Cortex of kidney (tissue), 1 donor: ENCODE measurements at places on chromosomes 16 and 17.

DNA sequence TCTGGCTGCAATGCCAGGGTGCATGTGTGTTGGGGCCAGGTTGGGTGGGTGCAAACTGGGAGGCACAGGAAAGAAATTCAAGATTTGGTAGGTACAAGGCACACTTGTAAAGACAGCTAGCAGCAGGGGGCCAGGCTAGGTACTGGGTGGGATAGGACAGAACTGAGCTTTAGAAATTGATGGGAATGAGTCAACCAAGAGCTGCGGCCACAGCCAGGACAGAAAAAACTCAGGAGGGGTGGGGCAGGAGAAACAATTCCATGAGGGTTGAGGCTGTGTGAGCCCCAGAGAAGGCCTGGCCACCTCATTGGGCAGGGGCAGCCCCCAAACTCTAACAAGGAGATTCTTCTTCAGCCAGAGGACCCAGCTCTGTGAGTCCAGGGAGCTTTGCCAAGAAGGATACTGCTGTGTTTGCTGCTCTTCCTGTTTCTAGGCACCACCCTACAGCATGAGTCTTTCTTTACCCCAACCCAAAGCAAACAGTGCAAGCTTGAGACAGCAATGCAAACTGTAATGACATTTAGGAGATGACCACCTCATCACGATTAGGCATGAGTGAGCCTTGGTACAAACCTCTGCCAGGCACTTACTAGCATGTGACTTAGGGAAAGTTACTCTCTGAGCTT is 21.3 kb upstream of the CCDC182 start:
- DNase-seq: no peak

DNA sequence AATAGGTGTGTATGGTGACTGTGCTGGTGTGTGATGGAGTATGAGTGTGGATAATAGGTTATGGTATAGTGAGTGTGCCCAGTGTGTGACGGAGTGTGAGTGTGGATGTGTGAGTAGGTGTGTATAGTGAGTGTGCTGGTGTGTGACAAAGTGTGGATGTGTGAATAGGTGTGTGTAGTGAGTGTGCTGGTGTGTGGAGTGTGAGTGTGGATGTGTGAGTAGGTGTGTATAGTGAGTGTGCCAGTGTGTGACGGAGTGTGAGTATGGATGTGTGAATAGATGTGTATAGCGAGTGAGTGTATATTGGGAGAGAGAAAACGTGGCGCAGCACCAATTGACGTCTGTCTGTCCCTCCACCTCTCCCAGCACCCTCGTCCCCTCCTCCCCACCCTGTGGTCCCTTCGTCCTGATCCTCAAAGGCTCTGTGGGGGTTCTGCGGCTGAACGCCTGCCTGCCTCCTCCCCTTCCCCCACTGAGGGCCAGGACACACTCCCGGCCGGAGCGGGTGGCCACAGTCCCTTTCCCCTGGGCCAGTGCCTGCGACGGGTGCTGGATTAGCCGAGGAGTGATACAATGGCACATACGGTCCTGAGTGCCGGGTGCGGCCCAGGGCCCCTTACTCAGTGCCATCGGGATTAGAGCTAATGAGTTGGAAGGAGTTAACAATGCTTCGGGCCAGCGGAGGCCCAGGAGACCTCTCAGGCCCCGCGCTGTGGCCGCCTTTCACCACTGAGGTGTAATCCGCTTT is 160.0 kb downstream of the MRM1 start:
- no peak for DNase-seq

DNA sequence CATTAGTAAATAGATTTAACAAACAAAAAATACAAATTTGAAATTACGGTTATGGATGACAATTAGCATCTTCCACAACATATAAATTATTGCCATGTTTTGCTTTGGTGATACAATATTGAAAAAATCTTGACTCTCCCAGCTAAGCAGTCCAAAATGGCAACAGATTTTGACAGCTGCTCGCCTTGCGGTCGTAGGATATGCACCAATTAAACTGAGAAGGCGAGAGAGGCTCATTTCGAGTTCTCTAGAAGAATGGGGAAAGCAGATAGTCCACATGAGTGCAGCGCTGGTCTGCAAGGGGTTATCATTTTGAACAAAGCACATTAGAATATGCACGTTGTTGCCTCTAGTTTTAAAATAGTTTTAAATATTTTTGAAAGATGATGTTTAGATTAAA is 55.3 kb downstream of the AKAP1 start:
- no peak for DNase-seq

DNA sequence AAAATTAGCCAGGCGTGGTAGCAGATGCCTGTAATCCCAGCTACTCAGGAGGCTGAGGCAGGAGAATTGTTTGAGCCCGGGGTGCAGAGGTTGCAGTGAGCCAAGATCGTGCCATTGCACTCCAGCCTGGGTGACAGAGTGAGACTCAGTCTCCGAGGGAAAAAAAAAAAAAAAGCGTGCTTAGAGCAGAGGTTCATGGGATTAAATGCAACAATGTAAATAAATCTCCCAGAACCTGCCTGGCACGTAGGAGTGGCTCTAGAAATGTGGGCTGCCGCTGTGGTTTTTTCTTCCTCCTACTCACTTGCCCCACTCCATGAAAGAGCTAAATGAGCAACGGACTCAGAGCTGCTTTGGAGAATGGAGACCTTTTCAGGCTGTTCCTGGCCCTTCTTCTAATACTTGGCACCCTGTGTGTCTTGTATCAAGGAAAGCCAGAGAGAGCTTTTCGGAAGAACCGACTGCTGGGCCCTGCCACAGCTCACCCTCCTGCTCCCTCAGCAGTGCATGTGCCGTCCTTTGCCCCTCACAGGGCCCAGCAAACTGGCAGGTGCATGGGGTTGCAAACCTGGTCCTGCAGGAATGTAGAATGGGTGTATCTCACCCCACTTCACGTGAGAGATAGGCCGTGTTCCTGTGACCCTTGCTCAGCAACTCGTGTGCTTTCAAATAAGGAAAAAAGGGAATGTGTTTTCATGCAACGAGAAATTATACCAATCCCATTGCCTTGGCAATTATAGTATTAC is 52.0 kb downstream of the LDHD start:
- no peak for DNase-seq

DNA sequence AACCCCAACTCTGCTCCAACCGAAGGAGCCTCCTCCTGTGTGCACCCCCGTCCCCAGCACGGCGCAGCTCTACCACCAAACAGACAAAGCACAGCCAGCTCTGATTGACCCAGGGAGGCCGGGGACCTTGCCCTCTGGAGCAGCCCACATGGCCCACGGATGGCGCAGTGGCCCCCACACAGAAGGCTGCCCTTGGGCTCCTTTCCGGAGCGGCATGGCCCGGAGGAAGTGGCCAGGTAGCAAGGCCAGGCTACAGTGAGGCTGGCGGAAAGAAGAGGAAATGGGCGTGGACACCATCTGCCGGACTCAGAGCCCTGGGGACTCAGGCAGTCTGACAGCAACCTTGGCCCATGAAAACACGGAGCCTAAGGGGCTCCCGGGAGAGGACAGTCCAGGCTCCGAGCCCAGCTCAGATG is 19.9 kb upstream of the ZC3H18 start:
- DNase-seq: no peak
